Testis (tissue), 5 donors: ENCODE measurements at places on chromosomes 11 and 22. TPM values are rescaled to one million over a fixed set of nuclear protein-coding genes. Genes with fewer than 3 reads are reported as not detected.

Gene DDTL
- total RNA-seq: 2.2 TPM

DNA sequence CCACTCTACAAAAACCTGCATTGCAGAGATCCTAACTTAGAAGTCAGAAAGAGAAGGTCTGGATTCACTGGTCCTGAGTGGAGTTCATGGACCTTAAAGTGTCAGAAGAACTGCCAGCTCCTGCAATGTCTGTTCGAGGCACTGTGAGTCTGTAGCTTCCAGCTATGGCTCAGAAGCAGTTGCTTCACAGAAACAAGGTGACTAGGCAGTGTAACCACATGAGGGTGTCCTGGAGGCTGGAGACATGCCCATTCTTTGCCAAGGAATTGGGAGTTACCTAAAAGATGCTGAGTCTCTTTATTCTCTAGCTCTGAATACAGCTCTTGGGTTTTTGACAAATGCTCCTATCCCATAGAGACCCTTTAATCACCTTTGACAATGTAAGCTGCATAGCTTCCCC is 130.5 kb downstream of the SPON1 start:
- no peak overlapping the region for H3K27ac ChIP-seq
- no peak for DNase-seq
- H3K4me1 ChIP-seq: no peaks in the 10 kb centered on the region
- no peaks in the 10 kb centered on the region for H3K27me3 ChIP-seq
- no peaks in the 10 kb centered on the region for H3K36me3 ChIP-seq

- H3K36me3 ChIP-seq: no peaks in the 10 kb centered on the region
- H3K4me1 ChIP-seq: no peaks in the 10 kb centered on the region
- H3K4me3 ChIP-seq: no peak overlapping the region
- no peak for DNase-seq
Measured at GRCh38 chr11:126485021-126485792, 129.7 kb downstream of the ST3GAL4 start.

- H3K36me3 ChIP-seq: no peaks in the 10 kb centered on the region
- H3K4me1 ChIP-seq: no peaks in the 10 kb centered on the region
- H3K27ac ChIP-seq: no peak overlapping the region
- no peak for DNase-seq
Measured at GRCh38 chr22:35315855-35316745, 16.4 kb downstream of the TOM1 start.

GRCh38 chr22:42768385-42769035 is 47.8 kb upstream of the A4GALT start:
- no peak overlapping the region for H3K4me3 ChIP-seq
- H3K27ac ChIP-seq: no peak overlapping the region
- no peaks in the 10 kb centered on the region for H3K27me3 ChIP-seq
- no peaks in the 10 kb centered on the region for H3K36me3 ChIP-seq
